ENCODE measurements at places on chromosomes 11 and 22. TPM values are rescaled to one million over a fixed set of nuclear protein-coding genes. Genes with fewer than 3 reads are reported as not detected.

- peak; percentile 91 for DNase-seq
Observed at GRCh38 chr22:43923631-43924464, at the start of gene PNPLA3. Gene PNPLA3, plus strand, starts transcription at chr22:43923805. Its CDS starts 107 bp downstream, at chr22:43923912.

GRCh38 chr11:63705526-63705925 lies 24.2 kb downstream of the RTN3 start:
- DNase-seq = no peak

- DNase-seq = no peak
Observed at GRCh38 chr22:45549762-45550378, 47.2 kb downstream of the FBLN1 start.

DNA sequence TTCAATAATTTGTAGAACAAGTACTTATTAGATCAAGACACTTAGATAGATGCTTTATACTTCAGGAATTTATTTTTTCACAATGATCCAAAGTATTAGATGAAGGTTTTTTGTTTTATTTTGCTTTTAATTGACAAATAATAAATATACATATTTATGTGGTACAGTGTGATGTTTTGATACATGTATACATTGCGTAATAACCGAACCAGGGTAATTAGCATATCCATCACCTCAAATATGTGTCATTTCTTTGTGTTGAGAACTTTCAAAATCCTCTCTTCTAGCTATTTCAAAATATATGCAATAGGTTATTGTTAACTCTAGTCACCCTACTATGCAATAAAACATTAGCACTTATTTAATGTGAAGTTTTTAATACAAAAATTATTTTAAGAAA lies 21.4 kb downstream of the TRIM5 start:
- DNase-seq = no peak

DNA sequence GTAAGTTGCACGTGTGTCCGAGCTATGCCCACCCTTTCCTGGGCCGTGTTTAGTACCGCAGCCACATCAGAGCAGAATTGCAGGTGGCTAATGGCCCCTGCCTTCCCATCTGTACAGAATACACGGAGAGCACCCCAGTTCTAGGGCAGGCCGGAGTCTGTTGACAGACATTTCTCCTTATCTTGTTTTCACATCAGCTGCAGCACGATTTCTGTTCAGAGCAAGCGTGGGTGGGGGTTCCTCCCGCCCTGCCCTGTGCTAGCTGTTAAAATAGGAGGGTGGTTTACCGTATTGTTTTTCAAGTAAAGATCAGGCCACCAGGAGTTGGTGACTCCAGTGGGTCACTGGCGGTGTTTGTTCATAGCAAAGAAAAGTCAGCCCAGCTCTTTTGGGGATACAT lies 41.1 kb downstream of the UBASH3B start:
- no peak for DNase-seq

DNA sequence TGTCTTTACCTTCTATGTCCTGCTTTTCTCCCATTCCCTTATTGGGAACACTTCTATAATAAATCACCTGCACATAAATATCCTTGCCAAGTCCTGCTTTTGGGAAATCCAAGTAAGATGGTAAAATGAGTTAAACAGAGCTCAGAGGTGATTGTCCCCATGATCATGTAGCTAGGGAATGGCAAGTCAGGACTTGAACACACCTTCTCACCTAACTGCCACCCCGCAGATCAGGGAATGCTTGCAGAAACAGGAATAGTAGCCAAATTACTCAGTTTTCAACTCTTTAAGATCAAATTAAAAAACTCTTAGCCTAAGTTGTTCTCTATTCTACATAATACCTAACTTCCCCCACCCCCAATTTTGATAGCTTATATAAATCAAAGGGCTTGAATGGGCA lies 16.0 kb downstream of the OOSP3 start:
- no peak for DNase-seq

- no peak for DNase-seq
Observed at GRCh38 chr11:59898650-59899049, 20.1 kb downstream of the OOSP3 start.

Gene LIMK2
- 50.4 TPM for polyA plus RNA-seq

DNA sequence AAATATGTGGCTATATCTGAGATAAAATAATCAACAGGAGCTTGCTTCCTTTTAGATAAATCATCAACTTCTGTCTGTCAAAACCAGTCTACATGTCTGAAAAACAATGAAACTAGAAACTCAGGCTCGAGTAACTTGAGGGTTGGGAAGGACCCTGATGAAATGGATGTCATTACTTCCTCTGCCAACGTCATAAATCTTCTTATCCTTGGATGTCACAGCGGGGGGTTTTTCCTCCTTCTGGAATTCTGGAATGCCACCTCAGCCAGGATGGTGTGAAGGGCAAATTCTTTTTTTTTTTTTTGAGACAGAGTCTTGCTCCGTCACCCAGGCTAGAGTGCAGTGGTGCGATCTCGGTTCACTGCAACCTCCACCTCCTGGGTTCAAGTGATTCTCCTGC lies 13.4 kb downstream of the LGR4 start:
- no peak for DNase-seq

Gene IFTAP
- polyA plus RNA-seq = 54.7 TPM

- DNase-seq = no peak
Observed at GRCh38 chr11:27938011-27938410, 169.9 kb downstream of the KIF18A start.

DNA sequence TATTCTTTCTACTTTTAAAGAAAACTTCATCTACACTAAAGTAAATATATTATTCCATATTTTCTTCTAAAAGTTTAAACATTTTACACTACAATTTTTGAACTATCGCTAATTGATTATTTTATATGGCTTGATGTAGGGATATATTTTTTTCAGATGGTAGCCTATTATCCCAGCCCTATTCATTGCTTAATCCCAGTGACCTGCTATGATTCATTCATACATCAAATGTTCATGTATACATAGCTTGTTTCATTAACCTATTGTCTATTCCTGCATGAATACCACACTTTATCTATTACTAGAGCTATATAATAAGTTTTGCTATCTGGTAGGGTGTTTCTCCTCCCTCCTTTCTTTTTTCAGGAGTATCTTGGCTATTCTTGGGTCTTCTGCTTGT lies 5.0 kb upstream of the ROBO4 start:
- DNase-seq = no peak

- peak; percentile 87 for DNase-seq
Observed at GRCh38 chr11:2837096-2837601, 48.4 kb downstream of the CDKN1C start.

DNA sequence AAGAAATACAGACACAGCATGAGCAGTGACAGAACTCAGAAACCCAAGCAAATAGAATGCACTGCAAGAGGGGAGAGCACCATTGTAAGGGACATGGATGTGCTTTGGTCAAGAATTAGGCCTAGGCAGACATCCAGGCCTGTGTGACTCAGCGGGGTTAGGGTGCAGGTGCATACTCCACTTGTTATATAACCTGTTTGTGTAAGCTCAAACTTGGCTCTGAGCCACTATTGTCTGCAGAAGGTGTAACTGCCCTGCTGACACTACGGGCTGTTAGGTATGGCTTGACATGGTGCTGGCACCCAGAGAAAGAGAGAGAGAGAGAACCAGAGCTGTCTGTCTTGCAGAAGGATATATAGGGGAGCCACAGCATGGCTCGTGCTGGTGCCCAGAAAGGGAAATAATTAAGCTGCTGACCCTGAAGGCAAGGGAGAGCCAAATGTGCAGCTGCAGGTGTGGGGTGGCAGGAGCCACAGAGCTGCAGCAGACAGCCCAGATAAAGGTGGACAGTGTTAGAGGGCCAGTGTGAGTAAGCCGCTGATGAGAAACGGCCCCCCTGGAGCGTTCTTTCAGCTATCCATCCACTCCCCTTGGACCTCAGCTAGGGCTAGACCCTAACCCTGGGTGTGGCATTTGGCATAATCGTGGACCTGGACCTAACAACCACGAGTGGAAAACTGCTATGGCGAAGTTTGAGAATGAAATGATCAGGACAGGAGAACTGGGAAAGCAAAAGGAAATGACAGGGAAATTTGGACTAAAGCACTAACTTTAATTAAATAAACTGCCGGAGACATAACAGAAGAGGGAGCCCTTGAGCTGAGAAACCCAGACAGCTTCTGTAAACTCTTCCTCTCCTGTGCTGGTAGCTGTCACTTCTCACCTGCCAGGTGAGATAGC lies 253.0 kb upstream of the CCDC179 start:
- peak; percentile 60 for DNase-seq

- DNase-seq = no peak
Observed at GRCh38 chr22:30717331-30717921, 22.8 kb downstream of the OSBP2 start.

GRCh38 chr11:120918257-120918656 lies 105.6 kb upstream of the TBCEL start:
- no peak for DNase-seq

- DNase-seq = no peak
Observed at GRCh38 chr11:64379160-64379559, 20.2 kb downstream of the RPS6KA4 start.

GRCh38 chr22:26536056-26536761 lies 23.9 kb upstream of the TFIP11 start:
- no peak for DNase-seq

Gene CCDC89
- polyA plus RNA-seq = 3.0 TPM

- no peak for DNase-seq
Observed at GRCh38 chr11:11993839-11994238, 14.6 kb downstream of the DKK3 start.

- DNase-seq = no peak
Observed at GRCh38 chr11:119728211-119728626, 781 bp downstream of the NECTIN1 start.

- no peak for DNase-seq
Observed at GRCh38 chr11:68181719-68182451, 31.2 kb downstream of the KMT5B start.

DNA sequence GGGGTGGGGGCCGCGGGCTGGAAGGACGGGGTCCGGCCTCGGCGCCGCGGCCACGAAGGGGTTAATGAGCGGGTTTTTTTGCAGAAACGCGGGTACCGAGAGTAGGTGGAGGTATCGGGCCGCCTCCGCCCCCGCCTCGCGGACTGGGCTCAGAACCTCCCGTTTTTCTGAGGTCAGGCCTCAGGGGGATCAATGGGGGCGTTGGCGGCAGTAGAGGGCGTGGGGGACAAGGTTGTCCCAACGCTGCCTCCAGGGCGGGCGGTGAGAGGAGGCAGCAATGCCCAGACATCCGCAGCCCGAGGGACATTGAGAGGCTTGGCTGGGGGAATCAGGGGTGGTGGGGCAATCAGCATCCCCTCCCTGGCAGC lies 34.8 kb upstream of the PRODH start:
- no peak for DNase-seq

GRCh38 chr11:21634956-21635355 lies 557.9 kb upstream of the ANO5 start:
- no peak for DNase-seq

DNA sequence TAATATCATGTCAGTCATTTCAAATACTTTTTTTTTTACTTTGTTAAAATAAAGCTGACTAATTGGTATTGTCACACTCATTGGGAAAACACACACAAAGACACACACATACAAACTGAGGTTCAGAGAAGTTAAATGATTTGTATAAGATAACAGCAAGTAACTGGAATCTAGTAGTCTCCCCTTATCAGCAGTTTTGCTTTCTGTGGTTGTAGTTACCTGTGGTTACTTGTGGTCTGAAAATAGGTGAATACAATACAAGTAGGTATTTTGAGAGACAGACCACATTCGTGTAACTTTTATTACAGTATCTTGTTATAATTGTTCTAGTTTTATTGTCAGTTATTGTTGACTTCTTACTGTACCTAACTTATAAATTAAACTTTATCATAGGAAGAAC lies 610.9 kb downstream of the CNTN5 start:
- no peak for DNase-seq

Gene TBX10
- not detected for polyA plus RNA-seq

- DNase-seq = no peak
Observed at GRCh38 chr11:17224727-17225126, 16.9 kb upstream of the PIK3C2A start.

Gene OR8A1
- 0.05 TPM for polyA plus RNA-seq

Gene FSHB
- polyA plus RNA-seq = not detected

Gene ZNF214
- 14.0 TPM for polyA plus RNA-seq

- DNase-seq = peak; percentile 92
Observed at GRCh38 chr11:116499396-116500003, 273.3 kb downstream of the BUD13 start.

DNA sequence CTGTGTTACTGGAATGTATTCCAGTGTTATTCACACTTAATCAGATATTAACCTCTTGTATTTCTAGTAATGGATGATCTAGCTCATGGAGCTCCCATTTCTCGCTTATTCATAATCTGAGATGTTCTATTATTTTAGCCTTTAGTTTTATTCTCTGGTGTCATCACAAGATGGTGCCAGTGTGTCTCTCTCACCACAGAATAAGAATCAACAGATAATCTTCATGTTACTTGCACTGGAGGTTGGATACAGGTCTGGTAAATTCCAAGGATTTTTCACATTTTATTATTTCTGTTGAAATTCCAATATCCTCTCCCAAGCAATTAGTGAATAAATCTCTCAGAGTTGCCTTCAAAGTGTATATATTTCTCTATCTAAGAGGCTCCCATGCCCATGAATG lies 74.6 kb downstream of the CASP12 start:
- no peak for DNase-seq

Gene CARD16
- polyA plus RNA-seq = 0.70 TPM

Gene MUC6
- 26.8 TPM for polyA plus RNA-seq

GRCh38 chr11:100878474-100878873 lies 191.4 kb downstream of the ARHGAP42 start:
- DNase-seq = no peak

- DNase-seq = no peak
Observed at GRCh38 chr11:69460540-69461257, 20.8 kb upstream of the LINC01488 start.

Gene SCGB2A2
- polyA plus RNA-seq = not detected

- DNase-seq = no peak
Observed at GRCh38 chr22:36790648-36791047, 14.7 kb upstream of the IFT27 start.

GRCh38 chr11:65854161-65854592 lies 3.8 kb downstream of the CFL1 start:
- no peak for DNase-seq

Gene GAL3ST1
- 23.8 TPM for polyA plus RNA-seq

DNA sequence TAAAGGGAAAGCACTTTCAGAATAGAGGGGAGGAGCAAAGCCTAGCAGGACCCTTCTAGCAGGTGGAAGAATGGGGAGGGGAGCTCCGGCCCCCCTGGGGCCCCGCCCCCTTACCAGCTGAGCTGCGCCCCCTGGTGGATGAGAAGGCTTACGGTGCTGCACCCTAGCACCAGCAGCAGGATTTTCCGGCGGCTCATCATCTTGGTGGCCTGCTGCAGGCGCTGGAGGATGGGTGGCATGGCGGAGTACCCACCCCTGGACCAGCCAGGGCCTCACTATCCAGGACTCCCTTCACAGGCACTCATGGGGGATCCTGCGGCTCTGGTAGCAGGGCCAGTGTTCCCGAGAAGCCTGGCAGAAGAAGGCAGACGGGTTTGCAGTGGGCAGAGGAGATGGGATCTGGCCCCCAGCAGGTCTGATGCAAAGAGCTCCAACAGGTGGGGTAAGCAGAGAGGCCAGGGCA lies 3.8 kb downstream of the GAL3ST3 start:
- peak; percentile 76 for DNase-seq

GRCh38 chr11:65793625-65794400 lies 7.0 kb downstream of the OVOL1 start:
- DNase-seq = no peak

GRCh38 chr11:46609386-46609785 lies 7.6 kb downstream of the HARBI1 start:
- no peak for DNase-seq

Gene OR5B21
- polyA plus RNA-seq = not detected

Gene UPK3A
- polyA plus RNA-seq = 1.5 TPM

Gene PTPRCAP
- 2.6 TPM for polyA plus RNA-seq

Gene SAA1
- polyA plus RNA-seq = not detected

Data from left kidney (tissue), 8 donors.